Activated CD8-positive, alpha-beta memory T cell treated with anti-CD3 and anti-CD28 coated beads, Interleukin-2, amount 10 ng/mL, durations not matched to agents 7 days and 5 days (primary cell): ENCODE measurements at places on chromosomes 16 and 17. TPM values are rescaled to one million over a fixed set of nuclear protein-coding genes. Genes with fewer than 3 reads are reported as not detected.
A peak's percentile ranks its signal among the peaks of the same experiment; 100 is the strongest.

Gene RAB37
- total RNA-seq: 36.7 TPM

Gene MYH1
- not detected for total RNA-seq

Gene SP6
- total RNA-seq: not detected

Gene PIRT
- total RNA-seq: not detected

Gene STAT5A
- total RNA-seq: 118 TPM

Gene CNTNAP1
- 1.9 TPM for total RNA-seq

Gene PRKCB
- total RNA-seq: 125 TPM

Gene SLC2A4
- total RNA-seq: not detected

DNA sequence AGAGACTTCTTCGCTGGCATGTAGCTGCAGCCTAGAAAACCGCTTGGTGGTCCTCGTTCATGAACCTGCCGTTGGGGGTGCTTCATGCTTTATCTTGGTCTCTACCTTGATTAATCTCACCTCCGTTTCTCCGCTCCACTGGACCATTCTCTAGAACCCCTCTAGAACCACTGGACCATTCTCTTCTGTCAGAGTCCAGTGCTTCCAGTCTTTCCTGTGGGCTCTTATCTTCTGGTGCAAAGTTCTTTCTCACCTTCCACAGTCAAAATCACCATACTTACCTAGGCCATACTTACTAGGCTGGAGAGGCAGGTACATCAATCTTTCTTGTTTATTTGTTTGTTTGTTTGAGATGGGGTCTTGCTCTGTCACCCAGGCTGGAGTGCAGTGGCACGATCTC lies 71.4 kb downstream of the PITPNC1 start:
- DNase-seq: no peak

GRCh38 chr17:72387487-72387886 lies 266.7 kb downstream of the SOX9 start:
- DNase-seq: no peak

DNA sequence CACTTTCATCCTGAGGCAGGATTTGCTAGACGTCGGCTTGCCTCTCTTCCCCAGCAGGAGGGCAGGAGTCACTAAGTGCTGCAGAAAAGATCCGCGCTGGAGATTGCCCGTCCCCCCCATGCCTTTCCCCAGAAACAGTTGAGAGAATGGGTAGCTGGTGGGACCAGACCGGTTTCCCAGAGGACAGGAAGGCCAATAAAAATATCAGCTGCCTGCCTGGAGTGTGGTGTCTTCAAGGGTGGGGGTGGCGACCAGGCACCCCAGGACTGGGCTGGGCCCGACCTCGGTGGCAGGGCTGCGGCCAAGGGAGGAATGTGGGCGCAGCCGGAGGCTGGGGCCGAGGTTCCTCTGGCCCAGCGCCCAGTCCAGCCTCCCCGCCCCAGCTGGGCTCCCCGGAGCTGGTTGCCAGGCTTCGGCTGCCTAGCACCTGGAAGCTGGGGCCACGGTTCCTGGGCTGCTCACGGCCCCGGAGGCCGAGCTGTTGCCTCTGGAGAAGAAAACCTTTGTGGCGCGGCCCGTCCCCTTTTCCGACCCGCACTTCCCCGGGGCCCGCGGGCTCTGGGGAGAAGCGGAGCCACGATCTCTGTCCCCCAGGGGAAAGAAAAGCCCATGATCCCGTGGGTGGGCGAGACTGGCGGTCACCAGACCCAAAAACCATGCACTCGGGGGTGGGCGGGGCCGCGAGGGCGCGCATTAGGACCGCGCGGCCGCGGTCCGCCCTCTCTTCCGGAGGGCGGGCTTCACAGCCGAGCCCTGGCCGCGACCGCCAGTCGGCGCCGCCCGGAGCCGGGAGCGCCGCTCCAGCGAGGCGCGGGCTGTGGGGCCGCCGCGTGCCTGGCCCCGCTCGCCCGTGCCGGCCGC lies at the start of gene TRAF4:
Gene TRAF4, plus strand, starts transcription at position 769 of the 861 bp plus-strand sequence. CDS start 102 bp downstream, outside the sequence.
- DNase-seq: peak; percentile 81

DNA sequence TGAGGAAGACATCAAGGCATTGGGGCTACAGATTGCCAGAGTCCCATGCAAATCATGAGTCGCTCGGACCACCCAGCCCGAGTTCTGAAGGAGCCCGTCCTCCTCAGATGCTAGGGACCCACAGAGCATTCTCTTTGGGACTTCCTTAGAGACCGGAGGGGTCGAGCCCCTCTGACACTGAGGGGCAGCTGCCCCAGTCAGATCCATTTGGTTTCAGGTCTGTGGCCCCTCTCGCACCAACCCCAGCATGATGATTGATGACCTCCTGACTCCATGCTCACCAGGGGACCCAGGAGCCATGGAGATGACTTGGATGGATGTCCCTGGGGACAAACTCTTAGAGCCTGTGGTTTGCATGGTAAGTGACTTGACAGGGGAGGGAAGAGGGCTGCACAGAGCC lies 8.0 kb downstream of the PDF start:
- no peak for DNase-seq

GRCh38 chr16:12586701-12587100 lies 217.0 kb downstream of the CPPED1 start:
- DNase-seq: no peak

DNA sequence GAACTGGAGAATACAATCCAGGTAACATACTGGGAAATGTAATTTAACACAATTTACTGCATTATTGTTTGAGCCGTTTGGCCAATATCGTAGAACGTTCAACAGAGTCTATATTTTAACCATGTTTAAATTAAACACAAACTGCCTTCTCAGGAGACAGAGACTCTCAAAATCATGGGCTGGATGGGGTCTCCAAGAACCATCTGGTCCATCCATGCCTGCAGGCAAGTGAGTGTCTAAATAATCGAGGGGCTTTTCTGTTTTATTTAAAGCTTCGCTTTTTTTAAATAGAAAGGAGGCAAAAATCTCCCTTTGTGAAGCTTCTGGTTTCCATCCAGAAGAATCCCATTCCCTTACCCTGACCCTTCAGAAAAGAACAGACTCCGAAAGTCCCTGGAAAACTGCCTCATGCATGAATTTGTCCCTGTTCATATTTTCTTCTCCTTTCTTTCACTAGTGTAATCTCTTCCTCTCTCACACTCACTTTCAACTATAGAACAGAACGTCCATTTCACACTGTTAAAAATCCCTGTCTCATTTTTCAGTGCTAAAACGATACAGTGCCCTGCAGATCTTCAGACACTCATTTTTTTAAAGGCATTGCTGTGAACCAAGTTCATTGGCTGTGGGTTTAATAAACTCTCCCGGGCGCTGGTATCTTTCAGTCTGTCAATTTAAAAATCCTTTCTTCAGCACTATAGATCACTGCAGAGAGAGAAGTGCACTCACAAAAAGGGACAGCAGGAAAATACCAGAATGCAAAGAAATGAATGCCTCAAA lies 111.4 kb upstream of the TOM1L1 start:
- DNase-seq: no peak

DNA sequence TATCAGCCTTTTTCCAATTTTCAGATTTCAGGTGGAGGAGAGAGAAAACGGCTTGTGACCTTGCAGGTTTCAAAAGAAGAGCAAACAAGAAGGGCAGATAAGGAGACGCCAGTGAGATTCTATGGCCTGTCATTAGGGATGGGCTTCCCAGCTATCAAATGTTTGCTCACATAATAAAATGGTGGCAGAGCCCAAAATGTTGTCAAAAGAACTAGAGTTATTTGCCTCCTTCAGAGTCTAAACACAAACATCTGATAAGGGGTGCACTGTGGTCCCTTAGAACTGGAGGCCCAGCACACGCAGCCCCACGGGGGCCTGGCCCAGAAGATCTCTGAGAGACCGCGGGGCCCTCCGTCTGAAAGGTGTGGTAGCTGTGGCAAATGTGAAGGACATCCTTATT lies 46.1 kb upstream of the DDX52 start:
- no peak for DNase-seq

DNA sequence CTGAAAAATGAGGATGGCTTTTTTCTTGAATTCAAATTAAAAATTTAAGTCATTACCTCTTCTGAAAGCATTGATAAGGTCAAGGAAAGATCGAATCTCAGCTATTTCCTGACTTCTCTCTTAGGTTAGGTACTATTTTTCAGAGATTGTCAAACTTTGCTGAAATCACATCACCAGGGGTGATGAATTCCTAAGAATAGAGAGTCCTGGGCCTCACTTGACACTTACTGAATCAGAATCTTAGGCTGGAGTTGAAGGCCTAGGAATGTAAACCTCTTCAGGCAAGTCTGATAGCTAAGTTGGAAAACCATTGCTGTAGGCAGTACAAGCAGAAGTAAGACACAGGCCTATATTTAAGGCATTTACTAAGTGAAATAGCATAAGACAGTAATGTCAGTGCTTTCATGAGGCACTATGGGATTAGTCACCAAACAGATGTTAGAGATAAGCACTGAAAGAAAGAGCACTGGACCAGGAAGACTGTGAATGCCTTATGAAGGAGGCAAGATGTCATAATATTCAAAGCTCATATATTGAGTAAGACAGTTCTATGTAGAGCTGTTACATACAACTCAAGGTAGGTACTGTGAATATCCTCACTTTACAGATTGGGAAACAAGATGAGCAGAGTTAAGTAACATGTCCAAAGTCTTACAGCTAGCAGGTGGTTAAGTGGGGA lies 21.5 kb downstream of the DCAF7 start:
- DNase-seq: no peak

GRCh38 chr17:36675250-36675649 lies 73.9 kb downstream of the MRM1 start:
- peak; percentile 86 for DNase-seq

DNA sequence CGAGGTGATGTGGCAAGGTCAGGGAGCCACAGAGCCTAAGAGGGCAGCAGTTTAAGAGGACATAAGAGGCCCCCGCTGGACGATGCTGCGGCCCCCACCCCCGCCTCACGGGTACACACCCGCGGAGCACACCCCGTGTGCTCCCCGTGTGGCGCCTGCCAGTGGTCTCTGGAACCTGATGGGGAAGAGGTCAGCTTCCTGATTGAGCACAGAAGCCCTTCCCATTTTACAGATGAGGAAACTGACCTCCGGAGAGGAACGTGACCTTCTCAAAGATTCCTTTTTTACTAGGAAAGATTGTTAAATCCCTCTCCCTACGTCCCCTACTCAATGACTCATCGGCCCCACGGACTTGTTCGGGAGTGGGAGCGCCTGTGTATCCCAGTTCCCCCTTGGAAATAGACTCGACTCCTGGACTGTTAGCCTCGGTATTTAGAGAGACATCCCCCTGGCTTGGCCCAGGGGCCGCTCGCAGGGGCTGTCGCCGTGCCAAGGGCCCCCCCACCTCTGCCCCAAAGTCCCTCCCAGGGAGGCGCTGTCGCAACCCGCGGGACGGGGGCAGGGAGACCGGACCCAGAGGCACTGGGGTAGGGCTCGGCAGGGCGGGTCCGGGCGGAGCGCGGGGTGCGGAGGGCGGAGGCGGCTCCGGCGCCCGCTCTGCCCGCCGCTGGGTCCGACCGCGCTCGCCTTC lies at the start of gene ABCC3:
Gene ABCC3, plus strand, starts transcription at position 658 of the 691 bp plus-strand sequence. CDS start 56 bp downstream, outside the sequence.
- DNase-seq: no peak

GRCh38 chr17:8154608-8155155 lies 2.5 kb upstream of the PER1 start:
- no peak for DNase-seq

DNA sequence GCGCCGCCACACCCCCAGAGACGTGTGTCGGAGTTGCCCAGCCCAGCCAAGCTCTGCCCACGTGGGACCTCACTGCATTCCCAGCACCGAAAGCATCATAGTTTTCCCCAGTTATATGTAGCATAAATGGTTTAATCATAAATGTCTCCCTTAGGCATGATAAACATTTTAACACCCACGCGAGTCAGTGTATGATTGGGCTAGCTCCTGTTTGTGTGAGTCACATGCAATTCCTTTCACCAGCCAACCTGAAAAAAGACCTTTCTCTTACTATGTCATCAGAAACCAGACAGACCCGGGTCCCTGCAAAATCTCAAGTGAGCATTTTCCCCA lies 9.2 kb downstream of the TAF1C start:
- no peak for DNase-seq

DNA sequence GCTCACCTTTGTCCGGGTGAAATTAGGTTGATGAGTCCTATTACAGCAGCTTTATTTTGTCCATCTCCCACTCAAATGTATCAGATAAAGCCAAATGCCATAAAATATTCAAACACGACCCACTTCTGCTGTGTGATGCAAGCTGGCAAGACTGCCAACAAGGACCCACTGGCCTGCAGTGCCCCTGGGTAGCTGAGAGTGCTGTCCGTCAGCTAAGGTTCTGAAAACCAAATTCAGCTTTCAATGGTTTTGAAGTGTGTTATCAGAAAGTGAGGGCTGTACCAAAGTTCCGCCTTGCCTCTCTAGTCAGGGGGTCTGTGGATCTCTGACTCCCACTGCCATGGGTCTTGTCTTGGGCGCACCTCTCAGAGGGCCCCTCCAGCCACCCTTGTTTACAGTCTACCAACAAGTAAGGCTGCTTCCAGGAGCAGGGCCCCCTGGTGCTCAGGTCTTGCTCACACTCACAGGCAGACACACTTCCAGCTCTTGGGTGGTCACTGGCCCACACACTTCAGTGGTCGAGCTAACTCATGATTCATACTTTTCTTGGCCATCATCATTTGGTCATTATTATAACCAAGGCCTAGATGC lies 10.5 kb upstream of the CCDC182 start:
- DNase-seq: no peak

DNA sequence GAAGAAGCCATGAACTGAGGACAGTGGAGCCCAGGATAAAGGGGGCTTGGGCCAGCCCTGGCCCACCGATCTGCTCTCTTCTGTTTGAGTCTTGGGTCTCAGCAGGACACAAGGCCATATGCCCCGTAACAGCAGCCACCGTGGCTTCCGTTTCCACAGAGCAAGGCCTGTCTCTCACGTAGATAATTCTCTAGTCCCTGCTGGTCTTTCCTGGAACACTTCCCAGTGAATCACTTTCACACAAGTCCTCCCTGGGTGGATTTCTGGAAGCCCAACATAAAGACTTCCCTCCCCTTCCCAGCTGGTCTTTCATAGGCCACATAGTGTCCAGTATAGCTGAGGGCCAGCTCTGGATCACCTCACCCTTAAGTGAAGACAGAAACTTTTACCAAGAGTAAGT lies 19.9 kb upstream of the C16orf78 start:
- no peak for DNase-seq

DNA sequence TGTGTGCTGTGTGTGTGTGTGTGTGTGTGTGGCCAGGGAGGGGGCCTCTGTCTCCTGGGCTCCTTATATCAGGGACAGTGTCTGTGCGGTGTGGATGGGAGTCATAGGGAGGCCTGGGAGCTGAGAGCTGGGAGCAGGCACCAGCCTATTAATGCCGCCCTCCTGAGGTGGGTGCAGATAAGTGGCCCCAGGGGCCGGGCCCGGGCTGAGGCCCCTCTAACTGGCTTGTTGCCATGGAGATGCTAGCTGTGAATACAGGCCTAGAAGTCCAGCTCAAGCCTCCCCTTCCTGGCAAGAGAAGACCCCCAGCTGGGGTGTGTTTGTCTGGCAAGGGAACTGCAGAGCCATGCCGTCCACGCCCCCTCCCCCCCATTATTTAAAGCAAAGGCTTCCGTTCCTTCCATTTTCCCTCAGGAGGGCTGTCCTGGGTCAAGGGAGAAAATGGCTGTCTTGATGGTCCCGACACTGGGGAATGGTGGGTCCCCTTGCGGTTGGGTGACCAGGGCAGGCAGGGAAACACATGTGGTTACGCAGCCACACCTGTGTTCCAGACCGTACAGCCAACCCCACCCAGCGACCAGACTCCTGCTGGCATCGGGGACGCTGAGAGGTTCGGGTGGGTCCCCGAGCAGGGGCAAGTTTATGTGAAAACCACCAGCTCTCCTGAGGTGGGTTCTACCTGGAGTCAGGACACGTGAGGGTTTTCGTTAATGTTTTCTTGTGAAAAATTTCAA lies 141.1 kb downstream of the MRM1 start:
- no peak for DNase-seq
